ENCODE measurements at places on chromosomes 16 and 17.
A peak's percentile ranks its signal among the peaks of the same experiment; 100 is the strongest.

GRCh38 chr17:55332296-55333041 lies 67.7 kb downstream of the HLF start:
- no peak for DNase-seq

DNA sequence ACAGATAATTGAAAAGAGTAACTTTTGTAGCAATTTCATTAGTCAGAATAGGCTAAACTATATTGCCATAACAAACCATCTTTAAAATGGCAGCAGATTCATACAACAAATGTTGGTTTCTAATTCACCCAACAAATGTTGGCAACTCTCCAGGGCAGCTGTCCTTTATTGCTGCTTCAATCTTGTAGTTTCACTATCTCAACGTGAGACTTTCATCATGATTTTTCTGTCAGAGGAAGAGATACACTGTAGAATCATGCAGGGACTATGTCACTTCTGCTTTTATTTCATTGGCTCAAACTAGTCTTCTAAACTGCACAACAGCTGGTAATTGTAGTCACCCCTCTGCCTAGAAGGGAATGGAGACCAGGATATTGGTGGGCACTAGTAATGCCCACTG lies 174.2 kb downstream of the TANC2 start:
- no peak for DNase-seq

GRCh38 chr17:52145476-52145875 lies 13.0 kb downstream of the CA10 start:
- no peak for DNase-seq

GRCh38 chr17:77941004-77941403 lies 17.5 kb upstream of the TNRC6C start:
- no peak for DNase-seq

DNA sequence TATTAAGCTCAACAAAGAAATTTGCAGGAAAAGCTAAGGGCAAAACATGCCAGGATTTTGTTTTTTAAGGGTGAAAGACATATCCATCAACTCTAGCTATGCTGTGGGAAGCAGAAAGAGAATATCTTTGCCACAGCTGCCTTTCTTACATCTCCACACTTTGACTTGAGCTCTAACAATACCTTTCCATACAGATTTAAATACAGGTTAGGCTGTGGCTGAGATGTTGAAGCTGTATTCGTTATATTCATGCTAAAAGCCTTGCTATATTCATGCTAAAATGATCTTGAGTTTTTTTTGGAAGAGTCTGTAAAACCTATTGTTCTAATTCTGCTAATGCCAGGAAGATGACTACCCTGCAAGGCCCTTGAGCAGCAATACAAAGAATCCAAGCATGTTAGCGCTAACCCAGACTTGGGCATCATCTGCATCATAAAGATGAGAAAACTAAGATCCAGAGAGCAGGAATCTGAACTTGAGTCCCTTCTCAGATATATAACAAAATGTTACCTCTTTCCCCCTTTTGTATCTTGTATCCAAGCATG lies 204.8 kb upstream of the C17orf78 start:
- no peak for DNase-seq

GRCh38 chr17:8679126-8679525 lies 48.6 kb upstream of the MYH10 start:
- no peak for DNase-seq

GRCh38 chr16:2498531-2499253 lies 15.1 kb upstream of the ATP6V0C start:
- no peak for DNase-seq

GRCh38 chr17:67466251-67466796 lies 89.2 kb downstream of the PITPNC1 start:
- DNase-seq: no peak

DNA sequence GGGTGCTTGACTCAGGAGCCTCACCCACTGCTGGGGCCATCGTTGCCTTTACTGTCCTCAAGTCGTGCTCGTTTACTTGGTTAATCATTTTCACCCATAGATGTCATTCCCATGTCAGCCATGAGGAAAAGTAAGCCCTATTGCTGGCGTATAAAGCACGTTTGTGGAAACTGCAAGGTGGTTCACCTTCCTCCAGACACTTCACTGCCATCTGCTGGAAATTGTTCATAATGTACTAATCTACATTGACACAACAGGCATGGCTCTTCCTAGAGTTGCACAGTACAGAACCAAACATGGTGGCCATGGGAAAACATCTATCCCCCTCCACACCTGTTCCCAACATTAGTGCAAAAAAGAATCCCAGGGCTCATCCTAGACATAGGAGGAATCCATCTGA lies 116.6 kb downstream of the ZNF18 start:
- DNase-seq: no peak

DNA sequence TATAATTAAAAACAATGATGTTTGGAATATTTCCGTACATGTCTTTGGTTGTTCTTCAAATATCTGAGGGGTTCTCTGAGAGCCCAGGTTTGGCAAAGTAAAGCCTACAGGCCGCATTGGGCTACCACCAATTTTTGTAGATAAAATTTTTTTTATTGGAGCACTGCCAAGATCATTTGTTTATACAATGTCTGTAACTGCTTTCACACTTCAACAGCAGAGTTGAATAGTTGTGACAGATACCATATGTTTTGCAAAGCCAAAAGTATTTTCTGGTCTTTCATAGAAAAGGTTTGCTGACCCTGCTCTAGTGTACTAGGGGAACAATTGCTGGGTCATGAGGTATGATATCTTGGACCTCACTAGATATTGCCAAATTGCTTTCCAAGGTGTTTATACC lies 10.5 kb downstream of the PPM1D start:
- DNase-seq: no peak

GRCh38 chr16:88007321-88007731 lies 56.1 kb downstream of the BANP start:
- DNase-seq: no peak

GRCh38 chr16:15491411-15491810 lies 57.0 kb downstream of the BMERB1 start:
- no peak for DNase-seq

DNA sequence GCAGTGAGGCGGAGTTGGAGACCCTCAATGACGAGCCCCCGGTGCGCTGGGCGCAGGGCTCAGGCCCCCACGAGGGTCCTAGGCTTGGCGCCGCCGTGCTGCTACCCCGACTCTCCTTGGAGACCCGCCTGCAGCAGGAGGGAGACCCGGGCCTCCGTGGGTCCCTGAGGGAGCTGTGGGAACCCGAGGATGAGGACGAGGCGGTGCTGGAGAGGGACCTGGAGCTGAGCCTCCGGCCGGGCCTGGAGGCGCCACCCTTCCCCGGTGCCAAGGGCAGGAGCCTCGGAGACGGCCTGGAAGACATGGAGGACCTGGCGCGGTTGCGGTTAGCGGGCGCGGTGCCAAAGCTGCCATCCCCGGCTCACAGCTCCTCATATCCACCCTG lies 2.3 kb downstream of the MYO15B start:
- no peak for DNase-seq

DNA sequence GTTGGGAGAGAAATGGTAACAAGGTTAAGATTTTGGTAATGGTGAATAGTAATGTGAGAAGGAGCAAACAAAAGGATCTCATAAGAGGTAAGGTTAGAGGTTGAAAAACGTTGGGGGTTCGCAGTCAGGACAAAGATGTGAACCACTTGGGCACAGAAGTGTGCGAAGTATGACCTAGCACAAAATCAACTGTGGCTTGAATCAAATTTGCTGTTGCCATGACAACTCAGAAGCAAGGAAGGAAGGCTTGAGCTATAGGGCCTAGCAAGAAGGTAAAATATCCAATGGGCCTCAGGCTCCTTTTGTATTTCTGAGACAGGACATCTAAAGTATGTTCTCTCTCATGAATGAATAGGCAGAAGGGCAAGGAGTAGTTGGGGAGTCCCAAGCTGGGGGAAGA lies 24.5 kb upstream of the TEKT1 start:
- no peak for DNase-seq

DNA sequence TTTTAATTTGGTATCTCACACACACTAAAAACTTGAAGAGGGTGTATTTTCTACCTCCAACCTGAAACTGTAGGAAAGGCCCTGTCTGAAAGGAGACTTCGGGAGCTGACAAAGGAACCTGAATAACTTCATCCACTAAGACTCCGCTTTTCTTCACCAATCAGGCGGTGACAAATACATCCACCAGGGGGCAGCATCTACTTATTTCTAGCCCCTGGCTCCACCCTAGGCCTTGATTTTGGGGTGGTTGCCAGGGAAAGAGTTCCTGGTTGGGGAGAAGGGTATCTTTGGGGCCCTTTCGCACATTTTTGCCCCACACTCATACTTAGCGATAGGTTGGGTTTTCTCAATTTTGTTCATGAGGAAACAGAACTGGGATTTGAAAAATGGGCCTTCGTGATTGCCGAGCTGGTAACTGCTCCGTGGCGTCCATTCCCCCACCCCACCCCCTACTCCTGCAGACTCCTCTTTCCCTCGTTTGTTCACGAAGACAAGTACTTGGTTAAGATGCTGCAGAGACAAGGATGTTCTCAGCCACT lies 4.8 kb upstream of the ARL4D start:
- peak; percentile 74 for DNase-seq

DNA sequence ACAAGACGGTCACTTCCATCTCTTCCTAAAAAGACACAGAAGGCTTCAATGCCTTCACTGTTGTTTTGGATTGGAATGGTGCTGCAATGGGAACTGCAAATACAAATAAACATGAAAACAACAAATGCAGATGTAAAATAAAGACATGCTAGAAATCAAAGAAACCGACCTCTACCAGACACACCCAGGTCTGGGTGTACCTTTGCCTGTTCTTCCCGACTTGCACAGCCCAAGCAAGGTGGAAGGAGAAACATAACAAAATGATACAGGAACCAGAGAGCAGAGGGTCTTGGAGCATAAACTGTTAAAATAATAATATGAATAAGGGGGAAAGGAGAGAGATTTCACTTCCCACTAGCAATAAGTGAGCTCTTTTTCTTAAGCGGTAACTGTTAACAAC lies 17.3 kb downstream of the RFFL start:
- DNase-seq: no peak

DNA sequence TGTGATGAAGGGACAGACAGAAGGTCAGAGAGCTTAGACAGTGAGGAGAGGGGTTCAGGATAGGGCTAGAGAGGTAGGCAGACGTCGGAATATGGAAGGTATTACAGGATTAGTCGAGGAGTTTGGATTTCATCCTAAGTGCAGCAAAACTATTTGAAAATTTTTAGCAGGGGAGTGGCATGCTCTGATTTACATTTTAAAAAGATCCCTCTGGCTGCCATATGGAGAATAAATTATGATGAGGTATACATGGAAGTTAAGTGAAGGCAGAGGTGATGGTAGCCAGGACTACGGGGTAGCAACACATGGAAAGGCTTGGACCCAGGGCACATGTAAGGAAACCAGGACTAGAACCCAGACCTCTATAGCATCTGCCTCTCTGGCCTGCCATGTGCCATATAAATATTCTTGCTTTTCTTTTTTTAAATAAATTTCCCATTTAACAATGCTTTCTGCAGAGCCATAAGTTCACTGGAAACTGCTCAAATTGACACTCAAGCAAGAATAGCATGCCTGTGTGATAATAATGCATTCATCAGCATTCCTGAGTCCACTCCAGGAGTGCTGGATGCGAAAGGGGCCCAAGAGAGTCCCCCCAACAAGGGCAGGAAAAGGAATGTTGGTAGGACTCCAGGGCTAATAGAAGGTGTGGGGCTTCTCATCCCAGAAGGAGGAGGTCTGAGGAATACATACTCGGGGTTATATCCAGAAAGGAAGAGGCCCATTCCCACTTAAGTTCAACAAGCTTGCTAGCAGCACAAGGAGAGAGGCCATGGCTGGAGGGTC lies 78.2 kb downstream of the HLF start:
- DNase-seq: no peak

- no peak for DNase-seq
Observed at GRCh38 chr17:72906306-72906705, 186.2 kb downstream of the SLC39A11 start.

- DNase-seq: no peak
Observed at GRCh38 chr16:79083508-79084299, 516.8 kb downstream of the MAF start.

GRCh38 chr17:49894761-49895160 lies 46.9 kb upstream of the TAC4 start:
- no peak for DNase-seq

GRCh38 chr16:87831421-87832136 lies 37.7 kb downstream of the SLC7A5 start:
- no peak for DNase-seq

DNA sequence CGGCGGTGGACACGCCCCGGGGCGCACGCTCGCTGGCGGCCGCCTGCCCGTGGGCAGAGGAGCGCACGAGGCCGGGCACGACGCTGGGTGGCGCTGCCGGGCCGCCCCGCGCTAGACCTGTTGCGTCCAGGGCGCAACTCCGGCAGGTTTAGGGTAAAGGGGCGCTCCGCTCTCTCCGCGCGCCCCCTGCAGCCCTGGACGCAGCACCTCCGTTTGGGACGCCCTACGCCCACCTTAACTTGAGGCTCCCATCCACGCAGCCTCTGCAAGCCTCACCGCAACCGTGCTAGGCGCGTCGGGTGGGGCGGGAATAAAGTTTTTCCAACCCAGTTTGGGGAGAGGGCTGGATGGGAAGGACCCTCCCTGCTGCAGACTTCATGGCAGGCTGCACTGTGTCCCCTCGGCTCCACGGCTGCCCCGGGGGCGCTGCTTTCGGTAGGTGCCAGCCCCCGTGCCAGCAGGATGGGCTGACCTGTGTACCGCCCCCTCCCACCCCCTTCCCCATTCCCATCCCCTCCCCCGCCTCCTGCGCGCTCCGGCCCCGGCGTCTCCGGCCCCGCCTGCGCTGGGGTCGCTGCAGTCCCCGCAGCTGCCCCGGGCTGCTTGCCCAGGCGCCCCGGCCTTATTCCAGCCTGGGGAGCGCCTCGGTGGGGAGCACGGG lies at the start of gene SYT17:
SYT17 (plus strand) TSS at position 531 of the 661 bp plus-strand sequence. CDS start 407 bp downstream, outside the sequence.
- DNase-seq: no peak

- no peak for DNase-seq
Observed at GRCh38 chr16:898761-899682, 71.8 kb downstream of the LMF1 start.

- DNase-seq: no peak
Observed at GRCh38 chr17:34588266-34588665, 8.9 kb downstream of the TMEM132E start.

GRCh38 chr17:1120596-1121441 lies 59.0 kb downstream of the ABR start:
- no peak for DNase-seq

GRCh38 chr17:42895185-42895555 lies 5.4 kb upstream of the G6PC1 start:
- no peak for DNase-seq

Data from activated CD8-positive, alpha-beta memory T cell treated with anti-CD3 and anti-CD28 coated beads for 4 hours (primary cell).